ENCODE measurements at places on chromosomes 16 and 17.

DNA sequence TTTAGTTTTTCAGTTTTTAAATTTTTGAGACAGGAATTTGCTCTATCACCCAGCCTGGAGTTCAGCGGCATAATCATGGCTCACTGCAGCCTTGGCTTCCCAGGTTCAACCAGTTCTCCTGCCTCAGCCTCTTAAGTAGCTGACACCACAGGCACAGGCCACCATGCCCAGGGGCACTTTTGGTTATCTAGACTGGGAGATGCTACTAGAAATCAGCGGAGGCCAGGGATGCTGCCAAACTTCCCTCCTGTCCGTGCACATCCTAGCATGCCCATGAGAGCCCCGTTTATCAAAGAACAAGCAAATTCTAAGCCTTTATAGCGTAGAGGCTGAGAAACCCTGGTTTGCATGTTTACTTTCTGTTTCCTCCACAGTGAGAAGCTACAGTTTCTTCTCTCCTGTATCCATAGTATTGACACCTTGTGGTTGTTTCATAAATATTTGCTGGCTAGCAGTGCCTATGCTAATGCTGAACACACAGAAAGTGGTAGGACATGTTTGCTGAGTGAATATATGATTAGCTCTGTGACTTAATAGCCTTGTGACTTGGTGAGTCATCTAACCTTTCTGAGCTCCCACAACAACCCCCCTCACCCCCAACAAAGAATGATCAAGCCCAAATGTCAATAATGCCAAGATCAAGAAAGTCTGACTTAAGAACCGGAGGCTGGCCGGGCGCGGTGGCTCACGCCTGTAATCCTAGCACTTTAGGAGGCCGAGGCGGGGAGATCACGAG is 39.2 kb upstream of the MAF start:
- peak; percentile 2 for DNase-seq

- DNase-seq: peak; percentile 59
Observed at GRCh38 chr16:85586380-85587104, 26.6 kb upstream of the GSE1 start.

- DNase-seq: no peak
Observed at GRCh38 chr17:77496831-77497577, 356.2 kb downstream of the SEC14L1 start.

DNA sequence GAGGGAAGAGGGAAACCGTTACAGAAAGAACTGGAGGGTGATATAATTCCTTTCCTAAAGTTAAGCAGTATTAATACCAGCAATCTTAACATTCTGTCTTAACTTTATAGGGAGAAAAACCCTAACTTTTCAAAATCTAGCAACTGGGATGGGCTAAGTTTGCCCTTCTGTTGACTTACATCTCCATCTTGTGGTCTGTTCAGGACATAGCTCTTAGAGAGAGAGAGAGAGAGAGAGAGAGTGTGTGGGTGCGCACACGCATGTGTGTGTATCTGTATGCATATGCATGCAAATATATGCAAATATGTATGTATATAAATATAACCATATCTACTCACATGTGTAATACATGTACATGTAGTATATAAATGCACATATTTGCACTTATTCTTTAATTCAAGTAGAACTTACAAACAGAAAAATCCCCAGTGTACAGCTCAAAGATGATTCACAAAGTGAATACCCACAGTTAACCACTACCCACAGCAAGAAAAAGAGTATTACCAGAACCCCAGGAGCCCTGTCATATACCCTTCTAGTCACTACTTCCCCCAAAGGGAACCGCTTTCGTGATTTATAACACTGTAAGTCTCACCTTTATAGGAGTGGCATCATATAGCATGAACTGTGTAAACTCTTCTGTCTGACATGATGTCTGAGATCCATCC is 46.5 kb downstream of the STX8 start:
- peak; percentile 31 for DNase-seq

GRCh38 chr17:72829883-72830282 is 262.6 kb downstream of the SLC39A11 start:
- DNase-seq: no peak

DNA sequence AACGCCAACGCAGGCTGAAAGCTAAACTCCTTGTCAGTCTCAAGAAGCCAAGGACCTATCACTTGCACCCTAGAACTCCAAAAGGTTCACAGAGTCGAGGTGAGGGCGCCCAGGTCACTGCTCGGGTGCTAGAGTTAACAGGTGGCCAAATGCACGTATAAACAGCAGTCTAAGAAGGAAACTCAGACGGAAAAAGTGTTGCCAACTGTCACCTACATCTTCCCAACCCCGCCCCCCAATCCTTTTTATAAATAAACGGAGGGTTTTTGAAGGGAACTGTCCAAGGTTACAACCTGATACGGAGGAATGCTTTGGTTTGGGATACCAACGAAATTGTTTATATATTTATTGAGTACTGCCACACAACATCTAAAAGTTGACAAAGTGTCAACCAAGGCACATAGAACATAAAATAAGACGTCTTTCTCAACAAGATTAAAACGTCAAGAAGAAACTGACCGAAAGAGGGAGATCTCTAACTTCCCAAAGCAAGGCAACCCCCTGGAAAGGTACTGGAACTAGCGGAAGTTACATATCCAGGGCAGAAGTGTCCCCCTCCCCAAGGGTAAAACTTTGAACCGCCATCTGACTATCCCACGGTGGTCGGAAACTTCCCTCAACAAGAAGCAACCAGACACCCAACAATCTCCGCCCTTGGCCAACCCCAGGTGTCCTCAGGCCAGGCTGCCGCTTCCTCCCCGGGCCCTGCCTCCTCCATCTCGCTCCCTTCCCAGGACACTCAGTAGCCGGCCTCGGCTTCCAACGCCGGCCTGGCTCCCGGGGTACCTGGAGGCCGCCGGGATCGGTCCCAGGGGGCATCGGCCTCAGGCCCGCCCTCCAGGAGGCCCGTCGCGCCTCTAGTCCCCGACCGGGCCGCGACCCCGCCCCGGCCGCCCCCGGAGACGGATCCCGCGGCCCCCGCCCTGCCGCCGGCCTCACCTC is 982 bp downstream of the SPAG9 start:
- DNase-seq: peak; percentile 77

GRCh38 chr17:60422162-60422665 is at the start of gene CHCT1:
Gene CHCT1, plus strand, starts transcription at chr17:60422489. Its CDS starts 104 bp downstream, at chr17:60422593.
- DNase-seq: no peak

DNA sequence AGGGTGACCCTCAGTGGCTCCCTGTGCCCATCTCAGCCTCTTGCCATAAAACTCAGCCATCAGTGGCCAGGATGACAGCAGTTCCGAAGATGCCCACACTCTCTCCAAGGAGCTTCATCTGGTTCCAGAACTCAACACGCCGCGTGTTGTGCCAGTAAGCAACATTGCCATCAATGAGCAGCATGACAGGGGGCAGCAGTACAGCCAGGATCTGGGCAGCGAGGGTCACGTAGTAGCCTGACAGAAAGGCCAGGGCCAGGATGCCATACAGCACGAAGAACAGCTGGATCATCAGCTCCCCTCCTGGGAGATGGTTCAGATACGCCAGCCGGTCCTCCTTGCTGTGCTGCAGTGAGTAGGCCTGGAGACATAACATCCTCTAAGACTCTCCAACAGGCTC is 2.9 kb downstream of the TMEM101 start:
- DNase-seq: no peak

GRCh38 chr16:57660715-57661463 is 7.2 kb upstream of the ADGRG3 start:
- no peak for DNase-seq

- DNase-seq: no peak
Observed at GRCh38 chr16:24972608-24973220, 42.5 kb downstream of the ARHGAP17 start.

DNA sequence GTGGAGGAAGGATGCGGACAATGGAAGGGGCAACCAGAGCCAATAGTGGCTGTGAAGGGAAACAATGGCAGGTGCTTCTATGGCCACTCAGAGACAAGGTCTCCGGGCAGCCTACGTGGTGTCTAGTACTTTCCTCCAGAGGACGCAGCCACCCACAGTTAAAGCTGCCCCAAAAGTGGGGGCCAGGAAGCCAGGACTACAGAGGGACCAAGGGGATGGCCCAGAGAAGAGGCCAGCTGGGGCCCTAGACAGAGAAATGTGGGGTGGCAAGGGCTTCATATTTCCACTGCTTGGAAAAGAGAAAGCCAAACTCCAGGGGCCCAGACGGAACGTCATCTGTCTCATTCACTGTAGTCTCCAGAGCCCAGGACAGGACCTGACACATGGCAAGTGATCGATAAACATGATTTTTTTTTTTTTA is 837 bp upstream of the PER1 start:
- DNase-seq: no peak

DNA sequence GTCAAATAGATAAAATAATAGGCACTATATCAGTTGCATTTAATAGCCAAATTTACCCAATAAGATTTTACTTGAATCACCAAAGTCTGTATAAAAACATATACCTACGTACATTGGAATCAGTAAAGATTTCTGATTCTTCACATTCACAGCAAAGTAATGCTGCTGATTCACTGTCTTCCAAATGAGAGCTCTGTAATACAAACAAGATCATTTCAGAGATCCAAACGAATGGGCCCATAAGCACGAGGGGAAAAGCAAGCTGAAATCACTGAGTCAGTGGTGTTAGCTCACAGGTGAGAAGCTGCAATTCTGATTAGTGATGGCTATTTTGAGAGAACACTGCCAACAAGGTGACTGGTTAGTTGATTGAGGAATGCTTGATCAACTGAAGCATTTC is 81.3 kb downstream of the SSH2 start:
- no peak for DNase-seq

GRCh38 chr16:23298290-23298915 is 3.7 kb upstream of the SCNN1B start:
- DNase-seq: peak; percentile 6

GRCh38 chr17:14803826-14804225 is 461.3 kb downstream of the PMP22 start:
- no peak for DNase-seq

- DNase-seq: no peak
Observed at GRCh38 chr16:65888201-65888600, 478.3 kb upstream of the CDH5 start.

GRCh38 chr17:8894202-8894671 is 26.8 kb upstream of the PIK3R6 start:
- no peak for DNase-seq

GRCh38 chr17:1422885-1423284 is 22.9 kb upstream of the YWHAE start:
- DNase-seq: no peak

GRCh38 chr16:58120234-58120633 is 8.9 kb downstream of the CFAP20 start:
- no peak for DNase-seq

DNA sequence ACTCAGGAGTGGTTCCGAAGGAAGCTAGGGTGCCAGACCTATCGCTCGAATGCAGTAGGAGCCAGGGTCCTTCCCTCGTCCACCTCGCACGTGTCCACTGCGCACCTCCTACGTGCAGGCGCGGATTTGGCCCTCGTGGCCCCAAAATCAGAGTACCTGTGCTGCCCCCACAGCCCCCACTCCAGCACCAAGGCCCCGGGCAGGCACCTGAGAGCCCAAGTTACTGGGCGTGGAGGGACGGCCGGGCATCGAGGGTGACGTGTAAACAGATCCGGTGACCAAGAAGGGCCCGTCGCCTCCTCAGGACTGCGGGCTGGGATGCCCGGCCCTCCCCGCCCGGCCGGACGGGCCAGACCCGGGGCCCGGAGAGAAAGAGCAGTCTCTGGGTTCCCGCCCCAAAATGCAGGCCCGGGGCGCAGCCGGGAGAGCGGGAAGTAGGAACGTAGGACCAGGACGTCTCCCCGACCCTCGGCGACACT is 492 bp downstream of the SLC25A39 start:
- DNase-seq: no peak

DNA sequence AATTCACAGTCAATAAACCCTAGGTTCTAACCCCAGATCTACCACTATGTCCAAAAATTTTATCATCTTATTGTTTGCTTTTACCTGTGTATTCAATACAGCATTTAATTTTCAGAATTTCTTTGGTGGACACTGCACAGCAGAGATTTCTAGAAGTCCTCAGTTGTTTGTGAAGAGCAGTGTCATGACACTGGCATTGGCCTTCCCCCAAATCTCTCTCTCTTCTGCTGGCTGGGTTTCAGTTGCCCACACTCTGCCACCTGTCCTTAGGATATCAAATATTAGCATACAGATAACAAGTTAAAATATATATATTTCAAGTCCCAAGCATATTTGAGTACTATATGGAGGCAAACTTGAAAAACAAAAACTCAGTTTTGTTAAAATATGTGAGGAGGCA is 2.0 kb upstream of the THUMPD1 start:
- no peak for DNase-seq

DNA sequence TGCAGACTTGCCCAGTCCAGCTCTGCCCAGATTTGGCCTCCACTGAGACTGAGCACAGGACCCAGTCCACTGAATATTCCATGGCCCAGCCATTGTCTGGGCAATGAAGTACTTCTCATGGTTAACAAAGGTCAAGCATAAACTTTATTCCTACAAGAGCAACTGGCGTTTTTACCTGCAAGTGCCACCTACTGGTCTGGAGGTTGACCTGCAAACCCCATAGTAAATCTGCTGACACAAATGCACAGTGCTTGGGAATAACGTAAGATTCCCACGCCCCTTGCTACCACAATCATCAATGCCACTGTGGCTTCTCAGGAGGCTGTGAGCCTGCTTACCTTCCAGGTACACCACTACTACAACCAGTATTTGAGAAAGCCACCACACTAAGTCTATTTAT is 170.2 kb downstream of the CEP112 start:
- DNase-seq: no peak

DNA sequence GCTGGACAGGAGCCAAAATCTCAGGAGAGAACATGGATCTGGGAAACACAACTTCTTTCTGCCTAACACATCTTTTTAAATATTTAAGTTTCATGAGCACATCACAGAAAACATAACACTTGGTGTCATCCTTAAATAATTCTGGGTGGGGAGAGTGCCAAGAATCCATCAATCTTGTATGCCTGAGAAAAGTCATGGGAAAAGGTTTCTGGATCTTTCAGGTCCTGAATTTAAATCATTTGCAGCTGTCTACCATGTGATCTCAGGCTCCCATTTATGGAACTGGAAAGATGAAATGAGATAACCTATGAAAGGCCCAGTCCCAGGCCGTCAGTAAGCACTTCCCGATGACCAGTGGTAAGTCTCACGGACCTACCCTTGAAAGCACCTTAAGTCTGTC is 15.1 kb downstream of the CDH11 start:
- no peak for DNase-seq

GRCh38 chr16:78368121-78369102 is 269.0 kb downstream of the WWOX start:
- DNase-seq: no peak
